Left ventricle myocardium inferior (tissue), 1 donor: ENCODE measurements at places on chromosomes 7 and 10.

DNA sequence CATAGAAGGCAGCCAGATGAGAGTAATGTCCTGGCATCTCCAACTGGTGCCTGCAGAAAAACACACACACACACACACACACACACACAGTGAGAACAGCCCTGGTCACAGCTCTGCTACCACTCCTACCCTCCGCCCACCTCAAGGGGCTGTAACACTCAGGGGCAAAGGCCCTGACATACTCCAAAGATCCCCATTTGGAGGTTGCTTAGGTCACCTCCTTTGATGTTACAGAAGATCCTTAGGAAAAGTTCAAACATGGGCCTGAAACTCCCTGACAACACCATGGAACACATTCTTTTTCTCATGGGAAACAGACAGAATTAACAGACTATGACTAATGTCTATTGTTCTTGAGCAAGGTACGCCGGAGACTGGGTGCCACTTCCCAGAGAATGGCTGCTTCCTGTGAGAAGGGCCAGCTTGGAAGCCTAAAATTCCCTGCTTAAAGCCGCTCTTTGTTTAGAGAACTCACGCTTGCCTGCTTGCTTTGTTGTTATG is 27.7 kb downstream of the DENND11 start:
- DNase-seq = no peak
- H3K36me3 ChIP-seq = peaks cover 39% of the 10 kb centered on the region
- no peak overlapping the region for H3K4me3 ChIP-seq
- peaks cover 23% of the 10 kb centered on the region for H3K4me1 ChIP-seq

GRCh38 chr10:128713874-128714570 is 587.8 kb upstream of the MKI67 start:
- peaks cover 66% of the 10 kb centered on the region for H3K27me3 ChIP-seq
- H3K36me3 ChIP-seq = no peaks in the 10 kb centered on the region
- no peak overlapping the region for H3K4me3 ChIP-seq
- no peaks in the 10 kb centered on the region for H3K4me1 ChIP-seq
- H3K27ac ChIP-seq = no peak overlapping the region
- DNase-seq = no peak

- no peak for DNase-seq
- H3K4me3 ChIP-seq = no peak overlapping the region
- H3K27ac ChIP-seq = no peak overlapping the region
- H3K27me3 ChIP-seq = no peaks in the 10 kb centered on the region
- H3K36me3 ChIP-seq = no peaks in the 10 kb centered on the region
Observed at GRCh38 chr10:88508796-88509195, 74.3 kb downstream of the RNLS start.

DNA sequence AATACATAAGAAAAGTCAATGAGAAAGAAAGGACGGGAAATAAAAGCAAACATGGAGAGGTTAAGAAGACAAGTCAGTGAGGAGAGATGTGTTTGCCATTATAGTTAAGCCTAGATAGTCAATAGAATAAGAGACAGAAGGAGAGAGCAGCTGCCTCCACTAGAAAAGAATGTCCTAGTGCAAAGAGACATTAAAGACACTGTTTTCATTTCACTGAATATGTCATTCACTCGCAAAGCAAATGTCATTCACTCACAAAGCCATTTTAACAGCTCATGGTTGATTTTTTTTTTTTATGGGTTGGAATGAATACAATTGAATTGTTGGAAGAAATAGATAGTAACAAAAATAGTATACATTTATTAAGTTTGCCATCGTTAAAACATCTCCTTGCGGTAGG is 1007.6 kb downstream of the DNAJB9 start:
- H3K27me3 ChIP-seq = no peaks in the 10 kb centered on the region
- no peaks in the 10 kb centered on the region for H3K36me3 ChIP-seq
- DNase-seq = no peak
- H3K27ac ChIP-seq = no peak overlapping the region

DNA sequence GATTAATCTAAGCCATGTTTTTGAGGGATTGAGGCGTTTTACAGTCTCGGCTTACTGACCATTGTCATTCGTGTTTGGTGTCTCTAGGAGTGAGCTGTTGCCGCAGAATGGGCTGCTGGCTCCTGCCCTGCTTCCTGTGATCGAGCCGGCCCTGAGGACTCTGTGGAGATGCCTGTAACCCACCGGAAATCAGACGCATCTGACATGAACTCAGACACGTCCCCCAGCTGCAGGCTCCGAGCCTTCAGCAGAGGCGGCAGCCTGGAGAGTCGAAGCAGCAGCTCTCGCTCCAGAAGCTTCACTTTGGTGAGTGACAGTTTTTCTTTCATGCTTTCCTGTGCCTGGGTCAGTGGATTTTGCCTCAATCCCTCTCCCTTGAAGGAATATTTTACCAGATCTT is 28.8 kb downstream of the PROSER2 start:
- no peaks in the 10 kb centered on the region for H3K36me3 ChIP-seq
- no peaks in the 10 kb centered on the region for H3K27me3 ChIP-seq
- no peak for DNase-seq
- H3K4me3 ChIP-seq = no peak overlapping the region
- H3K4me1 ChIP-seq = no peaks in the 10 kb centered on the region
- H3K27ac ChIP-seq = no peak overlapping the region

DNA sequence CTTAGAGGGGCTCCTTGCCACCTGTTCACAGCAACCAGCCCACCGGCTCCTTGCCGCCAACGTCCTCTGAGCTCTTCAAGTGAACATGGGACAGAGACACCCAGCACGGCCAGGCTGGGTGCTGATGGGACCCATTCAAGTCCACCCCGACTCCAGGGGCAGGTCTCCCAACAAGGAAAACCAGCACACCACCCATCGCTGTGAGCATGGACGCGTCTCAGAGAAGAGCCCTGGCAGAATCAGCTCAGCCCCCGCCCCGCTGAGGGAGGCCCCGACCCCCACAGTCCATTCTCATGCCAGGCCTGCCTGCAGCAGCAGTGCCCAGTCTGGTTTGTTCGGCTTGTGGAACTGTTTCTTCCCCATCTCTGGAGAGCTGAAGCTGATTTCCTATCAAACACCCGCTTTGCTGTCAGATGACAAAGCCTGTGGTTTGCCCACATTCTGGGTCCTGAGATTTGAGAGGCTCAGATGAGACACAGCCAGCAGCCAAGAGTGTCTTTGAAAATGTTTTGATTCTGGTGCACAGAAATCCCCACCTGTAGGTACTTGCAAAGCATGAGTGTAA is 216.6 kb downstream of the ZMYND11 start:
- peaks cover 77% of the 10 kb centered on the region for H3K36me3 ChIP-seq
- no peak for DNase-seq
- no peaks in the 10 kb centered on the region for H3K27me3 ChIP-seq
- no peak overlapping the region for H3K27ac ChIP-seq
- no peaks in the 10 kb centered on the region for H3K4me1 ChIP-seq

DNA sequence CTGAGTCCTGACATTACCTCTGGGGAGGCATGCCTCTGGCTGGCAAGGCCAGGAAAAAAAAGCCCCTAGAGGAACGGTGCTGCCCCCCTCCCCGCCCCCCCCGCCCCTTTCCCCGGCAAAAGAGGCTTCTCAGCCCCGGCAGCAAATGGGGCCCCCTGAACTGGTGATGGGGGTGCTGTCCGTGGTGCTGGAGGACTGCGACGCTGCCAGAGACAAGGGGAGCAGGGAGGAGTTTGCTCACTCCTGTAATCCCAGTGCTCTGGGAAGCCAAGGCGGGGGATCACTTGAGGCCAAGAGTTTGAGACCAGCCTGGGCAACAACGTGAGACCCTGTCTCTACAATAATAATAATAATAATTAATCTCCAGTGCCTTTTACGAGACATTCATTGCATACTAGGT is 23.7 kb downstream of the SRRM3 start:
- no peak for DNase-seq
- H3K27ac ChIP-seq = no peak overlapping the region
- peaks cover 96% of the 10 kb centered on the region for H3K27me3 ChIP-seq
- H3K4me1 ChIP-seq = no peaks in the 10 kb centered on the region
- H3K4me3 ChIP-seq = no peak overlapping the region
- no peaks in the 10 kb centered on the region for H3K36me3 ChIP-seq

DNA sequence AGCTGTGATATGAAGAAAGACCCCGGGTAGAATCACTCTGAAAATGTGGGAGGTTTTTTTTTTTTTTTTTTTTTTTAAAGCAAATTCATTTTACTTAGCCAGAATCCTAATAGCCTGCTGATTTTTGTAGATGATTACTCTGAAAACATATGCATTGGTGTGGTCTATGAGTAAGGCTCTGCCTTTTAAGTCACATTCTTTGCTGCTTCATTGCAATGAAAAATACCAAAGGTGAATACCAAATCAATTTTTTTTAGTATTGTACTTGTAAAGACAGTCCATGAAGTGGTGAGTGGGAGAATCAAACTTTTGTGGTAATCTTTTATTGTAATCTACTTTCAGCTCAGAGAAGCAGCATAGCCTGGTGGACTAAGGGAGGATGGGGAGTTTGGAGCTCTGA is 130.3 kb downstream of the SDK1 start:
- no peaks in the 10 kb centered on the region for H3K4me1 ChIP-seq
- DNase-seq = no peak

DNA sequence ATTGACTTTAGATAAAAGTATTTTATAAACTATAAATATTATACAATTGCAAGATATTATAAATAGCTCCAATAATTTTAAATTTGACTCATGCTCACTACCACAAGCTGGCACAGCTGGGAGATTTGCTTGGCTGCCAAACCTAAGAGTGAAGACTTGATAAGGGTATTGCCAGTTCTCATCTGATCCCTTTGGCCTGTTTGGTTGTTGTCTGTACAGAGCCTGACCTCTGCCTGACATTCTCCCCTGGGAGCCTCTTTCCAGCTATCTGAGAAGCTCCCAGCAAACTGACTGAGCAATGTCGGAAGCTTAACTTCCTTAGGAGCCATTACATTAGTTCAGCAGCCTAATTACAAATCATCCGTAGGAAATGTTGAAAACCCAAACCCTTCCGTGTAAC is 10.2 kb upstream of the LMOD2 start:
- peak overlapping the region; percentile 46 for H3K4me3 ChIP-seq
- no peaks in the 10 kb centered on the region for H3K36me3 ChIP-seq
- peak; percentile 45 for DNase-seq

GRCh38 chr10:422675-423074 is 266.8 kb downstream of the DIP2C start:
- no peak overlapping the region for H3K4me3 ChIP-seq
- no peak overlapping the region for H3K27ac ChIP-seq
- no peak for DNase-seq
- no peaks in the 10 kb centered on the region for H3K27me3 ChIP-seq
- peaks cover 38% of the 10 kb centered on the region for H3K36me3 ChIP-seq

- no peak overlapping the region for H3K4me3 ChIP-seq
- no peaks in the 10 kb centered on the region for H3K27me3 ChIP-seq
- H3K36me3 ChIP-seq = peaks cover 99% of the 10 kb centered on the region
- H3K4me1 ChIP-seq = no peaks in the 10 kb centered on the region
- DNase-seq = no peak
- H3K27ac ChIP-seq = no peak overlapping the region
Observed at GRCh38 chr7:98984126-98984525, 105.8 kb downstream of the TRRAP start.

DNA sequence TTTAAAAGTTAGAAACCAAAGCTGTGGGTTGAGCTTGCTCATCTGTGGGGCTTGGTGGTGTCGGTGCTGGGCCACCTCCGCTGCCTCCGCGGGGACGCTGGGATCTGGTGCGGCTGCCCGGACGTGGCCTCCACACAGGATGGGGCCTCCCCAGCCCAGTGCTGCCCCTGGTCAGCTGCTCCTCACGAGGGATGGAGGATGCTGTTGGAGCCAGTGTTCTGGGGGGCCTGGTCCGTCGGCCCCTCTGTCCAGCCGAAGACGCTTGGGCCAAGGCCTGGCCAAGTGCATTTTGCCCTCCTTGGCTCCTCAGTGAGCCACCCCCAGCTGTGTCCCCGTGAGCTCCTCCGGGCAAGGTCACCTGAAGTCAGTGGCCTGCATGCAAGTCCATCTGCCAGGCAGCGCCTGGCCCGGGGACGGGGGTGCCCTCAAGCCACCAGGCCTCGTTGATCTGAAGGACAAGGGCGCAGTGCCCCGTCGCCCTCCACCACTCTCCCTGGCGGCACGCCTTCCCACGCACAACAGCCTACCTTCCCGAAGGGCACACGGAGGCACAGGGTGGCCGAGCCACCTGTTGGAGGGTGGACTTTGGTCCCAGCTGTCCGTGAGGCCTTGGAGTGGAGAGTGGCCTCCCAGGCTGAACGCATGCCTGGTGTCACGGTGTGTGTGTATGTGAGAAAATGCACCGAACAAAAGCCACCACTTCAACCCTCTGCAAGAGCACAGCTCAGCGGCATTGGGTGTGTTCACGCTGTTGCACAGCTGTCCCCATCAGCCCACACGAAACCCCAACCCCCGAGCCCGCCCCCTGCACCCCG is 27.3 kb downstream of the KNDC1 start:
- H3K27me3 ChIP-seq = peaks cover 84% of the 10 kb centered on the region
- no peak overlapping the region for H3K4me3 ChIP-seq
- H3K4me1 ChIP-seq = no peaks in the 10 kb centered on the region
- no peak for DNase-seq
- no peak overlapping the region for H3K27ac ChIP-seq

DNA sequence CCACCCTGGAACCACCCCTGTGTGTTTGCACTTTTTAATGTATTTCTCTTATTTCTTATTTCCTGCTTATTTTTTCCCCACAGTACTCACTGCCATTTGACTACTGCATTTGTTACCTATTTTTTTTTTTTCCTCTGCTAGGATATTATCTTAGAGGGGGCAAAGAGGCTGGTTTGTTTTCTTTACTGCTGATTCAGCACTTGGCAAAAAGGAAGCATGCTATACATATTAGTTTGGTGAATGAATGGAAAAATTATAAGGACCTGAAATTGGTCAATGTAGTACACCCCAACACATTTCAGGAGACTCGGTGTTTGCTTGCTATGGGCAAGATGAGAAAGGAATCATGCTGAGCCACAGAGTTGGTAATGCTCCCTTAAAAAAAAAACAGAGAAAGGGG is 193.5 kb downstream of the SORCS3 start:
- no peaks in the 10 kb centered on the region for H3K4me1 ChIP-seq
- H3K27ac ChIP-seq = no peak overlapping the region
- no peaks in the 10 kb centered on the region for H3K36me3 ChIP-seq
- H3K4me3 ChIP-seq = no peak overlapping the region
- DNase-seq = no peak

DNA sequence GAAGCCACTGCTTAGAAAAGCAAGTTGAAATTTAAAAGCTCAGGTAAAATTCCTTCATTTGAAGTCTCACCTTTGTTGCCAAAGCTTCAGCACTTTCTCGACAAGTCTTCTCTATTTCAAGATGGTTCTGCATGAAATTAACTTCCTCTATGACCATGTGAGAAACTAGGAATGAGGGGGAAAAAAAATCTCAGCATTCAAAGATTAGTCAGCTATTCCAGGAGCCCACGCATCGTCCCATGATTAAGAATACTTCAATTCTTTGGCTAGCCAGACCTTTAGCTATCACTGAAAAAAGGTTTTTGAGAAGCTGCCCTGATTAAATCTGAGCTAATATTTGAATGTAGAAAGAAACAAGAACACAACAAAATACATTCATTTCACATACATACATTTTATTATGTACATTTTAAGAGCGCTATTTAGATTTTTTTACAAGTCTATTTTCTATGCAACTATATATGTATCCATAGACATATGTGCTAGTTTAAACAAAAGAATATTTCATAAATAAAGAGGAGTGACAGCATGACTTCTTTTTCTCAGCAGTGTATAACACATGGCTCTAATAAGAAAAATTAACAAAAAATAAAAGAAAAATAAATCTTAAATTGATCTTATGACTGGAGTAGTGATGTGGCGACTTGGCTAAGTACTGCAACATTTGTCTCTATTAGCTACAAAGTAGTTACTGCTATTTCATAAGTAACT is 44.8 kb downstream of the SHTN1 start:
- DNase-seq = no peak
- no peaks in the 10 kb centered on the region for H3K27me3 ChIP-seq
- no peak overlapping the region for H3K4me3 ChIP-seq

GRCh38 chr10:131943021-131943814 is 38.5 kb downstream of the BNIP3 start:
- peaks cover 79% of the 10 kb centered on the region for H3K36me3 ChIP-seq
- no peaks in the 10 kb centered on the region for H3K27me3 ChIP-seq
- H3K4me3 ChIP-seq = no peak overlapping the region
- no peak for DNase-seq
- no peak overlapping the region for H3K27ac ChIP-seq
